NCI-H446 treated with DMSO at 0.1 percent for 48 hours (cell line): ENCODE measurements at places on chromosomes 2 and 18.

- DNase-seq: no peak
These were observed 166.9 kb downstream of the GLI2 start for GRCh38 chr2:120902592-120902991.

DNA sequence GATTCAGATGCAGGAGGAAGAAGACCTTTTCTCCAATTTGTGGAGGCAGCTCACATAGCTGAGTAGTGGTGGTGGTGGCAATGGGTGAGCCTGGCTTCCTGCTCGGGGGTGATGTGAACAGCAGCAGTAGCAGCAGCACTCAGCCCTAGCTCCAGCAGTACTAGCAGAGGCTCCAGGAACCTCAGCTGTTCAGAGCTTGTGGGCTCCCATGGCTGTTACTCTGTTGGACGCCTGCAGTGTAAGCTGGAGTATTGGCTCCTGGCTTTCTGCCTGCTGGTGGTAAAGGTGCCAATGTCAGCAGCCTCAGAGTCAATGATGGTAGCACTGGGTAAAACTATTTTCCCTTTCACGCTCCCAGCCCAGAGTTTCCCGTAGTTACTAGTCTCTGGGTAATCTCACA lies 3.1 kb upstream of the SEH1L start:
- DNase-seq: peak; percentile 44

GRCh38 chr2:174157053-174157452 lies 91.3 kb downstream of the OLA1 start:
- no peak for DNase-seq

DNA sequence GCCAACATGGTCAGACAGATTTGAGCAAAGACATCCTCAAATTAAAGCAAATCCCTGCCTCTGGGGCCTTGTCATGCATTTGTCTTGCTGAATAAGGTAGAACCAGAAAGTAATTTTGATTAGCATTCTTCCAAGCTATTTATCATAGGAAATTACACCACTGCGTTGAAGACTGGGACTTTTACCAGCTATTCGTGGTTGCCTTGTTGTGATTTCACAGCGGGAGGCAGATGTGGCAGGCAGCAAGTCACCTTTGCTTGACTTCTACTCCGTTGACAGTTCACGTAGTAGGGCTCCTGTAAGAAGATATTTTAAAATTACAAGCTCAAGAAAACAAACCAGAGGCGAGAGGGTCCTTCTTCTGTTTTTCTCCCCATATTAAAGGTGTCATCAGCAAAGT lies 80.6 kb downstream of the EN1 start:
- no peak for DNase-seq

- no peak for DNase-seq
These were observed 889 bp downstream of the ZC3H15 start for GRCh38 chr2:186486651-186487647.

- no peak for DNase-seq
These were observed 678.0 kb upstream of the CDH2 start for GRCh38 chr18:28854964-28855363.

- no peak for DNase-seq
These were observed 167.8 kb downstream of the ACOXL start for GRCh38 chr2:110900191-110900590.

DNA sequence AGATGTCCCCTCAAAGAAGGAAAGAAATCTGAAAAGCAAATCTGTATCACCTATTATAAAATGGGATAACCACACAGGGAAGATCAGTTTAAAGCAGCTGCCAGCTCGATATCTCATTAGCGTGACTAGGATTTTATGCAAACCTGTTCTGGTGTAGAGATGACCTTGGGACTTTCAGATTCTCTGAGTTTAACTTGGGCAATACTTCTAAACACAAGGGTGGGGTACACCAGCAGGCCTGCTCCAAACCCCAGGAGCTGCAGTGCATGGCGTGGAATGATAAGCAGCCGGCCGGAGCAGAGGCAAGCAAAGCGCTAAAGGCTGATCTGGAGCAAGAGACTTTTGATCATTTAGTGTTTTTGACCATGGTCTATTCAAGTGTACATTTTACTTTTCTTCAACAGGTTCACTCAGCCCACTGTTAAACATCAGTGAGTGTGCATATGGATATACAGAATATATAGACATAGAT lies 4.7 kb downstream of the SERTAD2 start:
- no peak for DNase-seq

DNA sequence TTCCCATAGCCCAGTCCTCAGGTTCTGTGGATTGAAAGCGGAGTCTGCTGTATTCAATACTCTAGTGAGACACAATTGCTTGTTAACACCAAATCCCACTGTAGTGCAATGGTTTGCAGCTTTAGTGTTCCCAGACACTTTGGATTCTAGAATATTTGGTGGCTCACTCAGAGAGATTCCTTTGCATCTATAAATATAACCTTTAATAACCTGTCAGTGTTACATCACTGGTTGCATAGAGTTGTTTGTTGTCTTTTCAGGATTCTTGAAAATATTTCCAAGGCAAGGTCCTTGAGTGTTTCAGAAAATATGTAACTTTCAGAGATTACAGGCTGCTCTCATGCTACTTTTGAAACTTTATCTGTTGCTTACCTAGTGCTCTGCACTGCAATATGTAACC lies 157.5 kb downstream of the ZEB2 start:
- DNase-seq: no peak

- no peak for DNase-seq
These were observed 482.4 kb upstream of the GCFC2 start for GRCh38 chr2:76193089-76193488.

DNA sequence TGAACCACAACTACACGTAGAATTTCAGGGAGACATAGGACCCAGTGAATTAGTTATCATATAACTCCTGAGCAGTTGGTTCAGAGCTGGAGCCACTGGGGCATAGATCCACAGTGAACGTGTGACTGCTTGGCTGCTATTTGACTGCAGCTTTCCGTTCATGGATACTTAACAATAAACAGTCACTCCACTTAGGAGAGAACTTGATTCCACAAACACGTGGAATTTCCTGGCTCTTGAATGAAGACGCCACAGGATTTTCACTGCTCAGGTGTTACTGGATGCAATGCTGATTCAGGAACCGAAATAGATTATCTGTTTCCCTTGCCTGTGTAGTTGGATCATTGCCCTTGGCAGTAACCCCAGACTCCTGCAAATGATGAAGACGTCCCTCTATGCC lies 679.1 kb upstream of the ZEB2 start:
- no peak for DNase-seq

DNA sequence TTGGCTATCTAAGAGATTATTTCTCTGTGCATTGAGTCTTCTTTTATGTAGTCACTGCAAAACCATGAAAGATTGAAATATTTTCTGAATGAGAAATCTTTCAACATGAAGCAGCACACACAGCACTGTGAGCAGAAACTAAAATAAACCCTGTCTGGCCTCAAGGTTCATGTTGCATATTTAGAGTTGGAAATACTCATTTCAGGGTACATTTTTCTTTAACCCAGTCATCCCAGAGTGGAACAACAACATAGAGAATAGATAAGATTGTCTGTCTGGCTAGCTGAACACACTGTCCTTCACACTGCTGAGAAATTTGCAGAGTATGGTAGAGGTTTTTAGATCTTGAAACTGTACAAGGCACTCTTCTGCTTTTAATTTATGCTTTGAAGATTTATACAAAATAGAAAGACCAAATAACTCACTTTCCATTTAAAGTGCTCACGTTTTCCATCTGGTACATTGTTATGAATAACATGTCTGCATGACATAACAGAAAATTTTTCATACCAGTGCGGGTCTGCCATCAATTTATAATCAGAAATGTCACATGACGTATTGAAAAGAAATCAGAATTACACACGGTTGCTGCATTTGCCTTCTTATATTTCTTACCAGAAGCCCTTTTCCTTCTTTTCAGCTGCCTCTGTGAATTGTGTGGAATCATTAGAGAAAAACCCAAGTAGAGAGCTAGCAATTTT lies 25.0 kb upstream of the FN1 start:
- no peak for DNase-seq

- DNase-seq: no peak
These were observed 47.9 kb downstream of the DOCK10 start for GRCh38 chr2:224994242-224994823.

DNA sequence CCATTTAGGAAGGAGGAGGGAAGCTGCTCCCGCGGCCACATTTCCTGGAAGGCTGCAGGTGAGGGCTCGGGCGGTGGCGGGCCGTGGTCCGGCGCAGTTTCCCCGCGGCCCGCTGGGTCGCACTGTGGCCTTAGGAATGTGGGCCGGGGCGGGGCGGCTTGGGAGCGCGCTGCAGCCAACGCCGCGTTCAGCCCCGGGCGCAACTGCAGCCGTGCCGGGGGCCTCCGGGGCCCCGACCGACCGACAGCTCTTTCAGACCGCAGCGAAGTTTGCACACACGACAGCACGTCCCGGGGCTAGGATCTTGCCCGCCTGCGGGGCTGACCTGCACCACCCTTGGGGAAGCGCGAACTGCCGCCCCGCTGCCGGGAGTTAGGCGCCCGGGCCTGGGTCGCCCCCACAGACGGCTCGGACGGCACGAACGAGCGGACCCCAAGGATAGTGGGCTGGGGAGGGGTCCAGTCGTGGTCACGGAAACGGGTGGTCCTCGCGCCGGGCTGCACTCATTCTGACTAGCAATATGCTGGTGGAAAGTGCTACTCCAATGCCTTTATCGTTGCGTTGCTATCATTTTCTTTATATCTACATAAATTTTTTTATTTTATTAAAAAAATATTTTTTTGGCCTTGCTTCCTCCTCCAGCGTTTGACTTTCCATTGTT lies 69.9 kb upstream of the DLX2 start:
- DNase-seq: no peak

DNA sequence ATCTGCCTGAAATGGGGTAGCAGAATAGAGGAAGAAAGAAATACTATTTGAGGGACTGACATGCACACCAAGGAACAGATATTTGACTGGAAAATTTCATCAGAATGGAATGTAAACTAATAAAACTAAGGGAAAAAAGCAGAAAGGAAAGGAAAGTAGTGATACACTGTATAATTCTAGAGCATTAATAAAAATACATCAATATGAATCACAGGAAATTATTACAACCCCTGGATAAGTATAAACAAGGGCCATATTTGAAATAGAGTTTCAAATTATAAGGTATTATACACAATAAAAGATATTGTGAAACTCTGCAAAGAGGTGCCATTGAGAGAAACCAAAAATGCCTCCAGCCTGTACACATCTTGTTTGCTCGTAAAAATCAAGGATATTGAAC lies 149.6 kb downstream of the ICOS start:
- no peak for DNase-seq

DNA sequence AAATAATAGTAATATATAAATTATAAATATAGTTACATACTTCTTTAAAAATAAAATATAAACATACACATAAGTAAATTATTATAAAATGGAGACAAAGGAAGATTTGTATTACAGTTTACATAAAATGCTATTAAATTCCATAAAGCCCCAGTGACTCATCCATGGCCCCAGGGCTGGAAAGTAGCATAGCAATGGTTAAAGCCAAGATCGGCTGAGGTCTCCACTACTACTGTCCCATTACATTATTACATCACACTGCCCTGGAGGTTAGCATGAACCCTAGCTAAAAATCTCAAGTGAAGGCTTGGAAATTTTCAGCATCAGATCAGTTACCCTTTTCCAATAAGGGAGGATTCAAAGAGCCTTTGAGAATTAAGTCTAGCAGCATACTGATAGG lies 936.2 kb downstream of the DSC3 start:
- no peak for DNase-seq

GRCh38 chr2:39990335-39990900 lies 211.4 kb upstream of the THUMPD2 start:
- DNase-seq: no peak

DNA sequence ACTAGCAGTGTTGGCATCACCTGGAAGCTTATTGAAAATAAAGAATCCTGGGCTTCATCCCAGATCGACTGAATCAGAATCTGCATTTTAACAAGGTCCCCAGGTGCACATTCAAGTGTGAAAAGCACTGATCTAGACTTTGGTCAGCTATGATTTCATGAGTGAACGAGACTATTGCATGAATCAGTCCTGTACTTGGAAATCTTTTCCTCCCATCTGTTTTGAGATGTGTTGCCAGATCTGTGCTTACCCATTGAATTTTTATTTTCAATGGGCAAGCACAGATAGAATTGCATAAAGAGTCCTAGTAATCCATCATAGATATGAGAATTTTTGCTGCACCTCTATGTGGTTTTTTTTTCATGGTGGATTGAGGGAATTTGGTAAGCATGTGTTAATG lies 64.0 kb downstream of the PMS1 start:
- DNase-seq: no peak

GRCh38 chr2:24558781-24559472 lies 67.9 kb downstream of the NCOA1 start:
- DNase-seq: no peak

DNA sequence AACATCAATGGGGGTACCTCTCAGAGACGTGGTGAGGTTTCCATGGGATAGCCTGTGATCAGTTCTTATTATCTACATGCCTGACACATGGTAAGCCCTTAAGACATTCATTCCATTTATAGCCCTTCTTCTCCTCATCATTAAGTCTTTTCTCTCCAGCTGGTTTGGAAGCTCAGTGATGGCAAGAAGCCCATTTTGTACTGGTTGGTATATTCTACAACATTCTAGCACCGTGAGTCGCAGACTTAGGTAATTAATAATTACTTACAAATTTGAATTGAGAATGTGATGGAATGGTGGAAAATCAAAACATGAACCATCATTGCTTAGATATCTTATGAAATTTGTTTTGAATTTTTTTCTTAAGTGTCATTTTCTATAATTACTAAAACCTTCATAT lies 472.6 kb downstream of the DLGAP1 start:
- DNase-seq: peak; percentile 23

DNA sequence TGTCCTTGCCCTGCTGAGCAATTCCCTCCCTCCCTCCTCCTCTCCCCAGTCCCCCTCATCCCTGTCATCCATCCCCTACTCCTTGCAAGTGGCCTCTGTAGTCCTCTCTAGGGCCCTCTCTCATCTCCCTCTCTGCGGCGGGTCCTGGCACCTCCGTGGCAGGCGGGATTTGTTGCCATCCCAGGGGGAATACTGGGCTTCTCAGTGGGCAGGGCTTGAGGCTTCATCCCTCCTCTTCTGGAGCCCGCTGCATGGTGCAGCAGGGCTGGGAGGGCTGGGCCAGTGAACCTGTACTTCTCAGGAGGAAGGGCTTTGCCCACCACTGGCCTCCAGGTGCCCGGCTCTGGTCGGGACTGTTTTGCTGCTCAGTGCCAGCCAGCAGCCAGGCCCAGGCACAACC lies 216.2 kb downstream of the TFCP2L1 start:
- DNase-seq: no peak

- DNase-seq: no peak
These were observed 63.2 kb upstream of the TCF4 start for GRCh38 chr18:55651236-55651635.

- DNase-seq: no peak
These were observed 186.8 kb upstream of the RND3 start for GRCh38 chr2:150674283-150674682.

- no peak for DNase-seq
These were observed 25.5 kb upstream of the KCNE4 start for GRCh38 chr2:223026357-223027110.

DNA sequence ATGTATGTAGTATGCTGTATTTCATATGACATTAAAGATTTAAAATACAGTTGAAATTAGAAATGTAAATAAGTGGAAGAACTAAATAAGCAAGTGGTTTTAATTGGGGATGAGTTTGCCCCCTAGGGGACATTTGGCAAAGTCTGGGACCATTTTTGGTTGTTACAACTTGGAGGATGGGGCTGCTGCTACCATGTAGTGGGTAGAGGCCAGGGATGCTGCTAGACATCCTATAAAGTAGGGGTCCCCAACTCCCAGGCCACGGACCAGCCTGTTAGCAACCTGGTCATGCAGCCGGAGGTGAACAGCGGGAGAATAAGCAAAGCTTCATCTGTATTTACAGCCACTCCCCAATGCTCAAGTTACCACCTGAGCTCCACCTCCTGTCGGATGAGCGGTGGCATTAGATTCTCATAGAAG lies 27.9 kb upstream of the ASNSD1 start:
- DNase-seq: no peak

- no peak for DNase-seq
These were observed 4.9 kb upstream of the PDCD1 start for GRCh38 chr2:241863536-241863954.
